ENCODE measurements at places on chromosomes 2 and 18. TPM values are rescaled to one million over a fixed set of nuclear protein-coding genes. Genes with fewer than 3 reads are reported as not detected.
A peak's percentile ranks its signal among the peaks of the same experiment; 100 is the strongest.

Gene SLC38A11
- total RNA-seq = 0.29 TPM

Gene CAPN14
- 0.26 TPM for total RNA-seq

Gene ERMN
- 0.37 TPM for total RNA-seq

Gene PASK
- 12.7 TPM for total RNA-seq

Gene CENPO
- 10.6 TPM for total RNA-seq

Gene ESCO1
- 14.3 TPM for total RNA-seq

Gene CCDC195
- not detected for total RNA-seq

Gene RSAD2
- 12.5 TPM for total RNA-seq

Gene SLC1A4
- 16.9 TPM for total RNA-seq

Gene TPGS2
- 92.3 TPM for total RNA-seq

Gene TXNDC2
- total RNA-seq = 0.09 TPM

Gene LYPD6B
- total RNA-seq = 0.79 TPM

Gene RIT2
- total RNA-seq = not detected

Gene COLEC11
- total RNA-seq = 1.4 TPM

Gene MEIS1
- total RNA-seq = 57.6 TPM

GRCh38 chr2:128784626-128785306 is 466.1 kb upstream of the HS6ST1 start:
- no peak for DNase-seq

GRCh38 chr18:11883153-11883552 is 25.0 kb downstream of the MPPE1 start:
- DNase-seq = no peak

- no peak for DNase-seq
Observed at GRCh38 chr2:104976603-104977120, 61.2 kb upstream of the MRPS9 start.

GRCh38 chr2:231467613-231468530 is 3.6 kb upstream of the NCL start:
- DNase-seq = no peak

DNA sequence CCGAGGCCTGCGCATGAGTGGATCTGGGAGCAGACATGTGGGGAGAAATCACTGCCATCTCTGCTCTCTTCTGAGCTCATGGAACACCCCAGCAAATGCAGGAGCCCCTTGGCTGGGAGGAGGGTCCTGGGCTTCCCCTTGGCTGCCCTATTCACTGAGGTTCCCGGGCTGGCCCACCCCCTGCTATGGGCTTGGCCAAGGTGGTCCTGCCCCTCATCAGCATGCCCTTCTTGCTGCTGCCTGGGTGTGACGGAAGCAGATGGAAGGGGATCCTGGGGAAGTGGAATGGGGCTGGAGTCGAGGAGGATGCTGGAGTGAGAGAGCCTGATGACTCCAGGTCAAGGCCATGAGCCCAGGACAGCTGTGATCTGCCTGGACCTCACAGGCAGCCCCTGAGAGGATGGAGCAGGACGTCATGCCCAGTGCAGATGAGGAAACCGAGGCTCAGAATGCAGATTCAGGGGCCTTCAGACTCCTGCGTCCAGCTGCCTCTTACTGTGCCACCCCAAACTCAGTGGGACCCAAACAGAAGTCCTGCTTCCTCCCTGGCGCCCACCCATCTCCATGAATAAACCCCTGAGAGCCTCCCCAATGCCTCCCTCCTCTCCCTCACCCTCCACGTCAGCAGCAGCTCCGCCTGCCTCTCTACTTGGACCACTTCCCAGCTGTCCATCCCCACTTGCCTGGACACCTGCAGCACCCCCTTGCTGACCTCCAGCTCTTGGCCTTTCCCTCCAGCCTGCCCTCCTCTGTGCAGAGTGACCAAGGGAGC is 4.0 kb downstream of the SNED1 start:
- DNase-seq = no peak

GRCh38 chr2:219041252-219041651 is at the start of gene CFAP65:
Gene CFAP65, minus strand, starts transcription at chr2:219041516. Its CDS starts 2,468 bp downstream, at chr2:219039048.
- no peak for DNase-seq

DNA sequence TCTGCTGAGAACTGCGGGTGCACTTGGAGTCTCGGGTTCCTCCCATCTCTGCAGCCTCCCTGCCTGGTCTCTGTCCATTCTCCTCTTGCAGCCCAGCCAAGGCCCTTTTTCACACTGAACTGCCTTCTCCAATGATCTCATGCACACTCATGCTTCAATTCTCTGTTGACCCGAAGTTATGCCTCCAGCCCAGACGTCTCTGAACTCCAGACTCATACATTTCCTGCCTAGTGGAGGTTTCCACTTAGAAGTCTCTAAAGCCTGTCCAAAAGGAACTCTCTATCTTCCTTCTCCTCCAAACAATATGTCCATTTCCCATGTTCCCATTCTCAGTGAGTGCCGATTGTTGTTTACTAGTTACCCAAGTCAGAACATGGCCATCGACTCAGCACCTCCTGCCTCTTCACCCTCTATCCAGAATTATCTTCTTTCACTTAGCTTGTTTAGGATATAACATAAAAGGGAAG is 155.2 kb downstream of the IRS1 start:
- no peak for DNase-seq

- DNase-seq = peak; percentile 43
Observed at GRCh38 chr2:98039085-98039756, 43.5 kb upstream of the TMEM131 start.

GRCh38 chr18:48835745-48836170 is 115.0 kb downstream of the SMAD7 start:
- DNase-seq = no peak

- DNase-seq = no peak
Observed at GRCh38 chr2:121529439-121530211, 1.1 kb upstream of the RNU4ATAC start.

DNA sequence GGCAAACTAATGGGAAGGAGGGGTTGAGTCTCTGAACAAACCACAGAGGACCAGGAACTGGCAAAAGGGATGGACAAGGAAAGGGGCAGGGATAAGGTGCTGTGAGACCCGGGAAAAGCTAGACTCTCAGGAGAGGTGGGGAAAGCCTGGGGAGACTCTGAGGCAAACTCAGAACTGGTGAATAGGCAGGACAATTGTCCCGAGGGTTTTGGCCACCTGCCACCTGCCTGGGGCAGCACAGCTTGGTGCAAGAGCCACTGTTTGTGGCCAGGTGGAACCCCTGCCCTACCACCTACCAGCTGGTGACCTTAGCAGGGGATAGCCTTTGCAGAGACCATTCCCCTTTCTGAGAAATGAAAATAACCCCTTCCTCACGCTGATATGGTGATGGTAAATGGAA is 129.4 kb upstream of the ASB18 start:
- DNase-seq = no peak

GRCh38 chr2:210198326-210198725 is 26.9 kb downstream of the ACADL start:
- DNase-seq = no peak

GRCh38 chr18:4755848-4756247 is 300.7 kb upstream of the DLGAP1 start:
- DNase-seq = no peak

DNA sequence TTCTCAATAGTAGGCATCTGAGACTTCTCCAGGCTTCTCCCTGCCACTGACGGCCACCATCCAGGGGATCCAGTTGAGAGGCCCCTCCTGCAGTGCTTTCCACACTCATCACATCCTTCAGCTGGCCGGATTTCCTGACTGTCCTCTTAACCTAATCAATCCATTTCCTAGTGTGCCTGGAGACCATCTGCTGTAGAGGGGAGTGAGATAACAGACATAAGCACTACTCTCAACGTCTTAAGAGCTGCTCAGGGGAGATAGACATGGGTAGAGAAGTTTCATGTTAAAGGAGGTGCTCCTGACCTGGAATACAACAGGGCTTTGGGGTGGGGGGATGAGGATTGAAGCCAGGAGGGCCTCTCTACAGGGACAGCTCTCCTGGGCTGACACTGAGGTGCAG is 14.2 kb downstream of the SPR start:
- no peak for DNase-seq

DNA sequence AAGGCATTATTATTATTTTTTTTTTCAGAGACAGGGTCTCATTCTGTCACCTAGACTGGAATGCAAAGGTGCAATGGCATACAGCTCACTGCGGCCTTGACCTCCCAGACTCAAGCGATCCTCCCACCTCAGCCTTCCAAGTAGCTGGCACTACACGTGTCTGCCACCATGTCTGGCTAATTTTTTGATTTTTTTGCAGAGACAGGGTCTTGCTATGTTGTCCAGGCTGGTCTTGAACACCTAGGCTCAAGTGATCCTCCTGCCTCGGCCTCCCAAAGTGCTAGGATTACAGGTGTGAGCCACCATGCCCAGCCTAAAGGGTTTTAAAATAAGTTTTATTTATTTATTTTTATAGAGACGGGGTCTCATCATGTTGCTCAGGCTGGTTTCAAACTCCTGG is 45.3 kb upstream of the AP1S3 start:
- DNase-seq = no peak

- DNase-seq = no peak
Observed at GRCh38 chr18:37322492-37323035, 243.0 kb downstream of the CELF4 start.

- no peak for DNase-seq
Observed at GRCh38 chr2:237488901-237489860, 2.1 kb downstream of the MLPH start.

DNA sequence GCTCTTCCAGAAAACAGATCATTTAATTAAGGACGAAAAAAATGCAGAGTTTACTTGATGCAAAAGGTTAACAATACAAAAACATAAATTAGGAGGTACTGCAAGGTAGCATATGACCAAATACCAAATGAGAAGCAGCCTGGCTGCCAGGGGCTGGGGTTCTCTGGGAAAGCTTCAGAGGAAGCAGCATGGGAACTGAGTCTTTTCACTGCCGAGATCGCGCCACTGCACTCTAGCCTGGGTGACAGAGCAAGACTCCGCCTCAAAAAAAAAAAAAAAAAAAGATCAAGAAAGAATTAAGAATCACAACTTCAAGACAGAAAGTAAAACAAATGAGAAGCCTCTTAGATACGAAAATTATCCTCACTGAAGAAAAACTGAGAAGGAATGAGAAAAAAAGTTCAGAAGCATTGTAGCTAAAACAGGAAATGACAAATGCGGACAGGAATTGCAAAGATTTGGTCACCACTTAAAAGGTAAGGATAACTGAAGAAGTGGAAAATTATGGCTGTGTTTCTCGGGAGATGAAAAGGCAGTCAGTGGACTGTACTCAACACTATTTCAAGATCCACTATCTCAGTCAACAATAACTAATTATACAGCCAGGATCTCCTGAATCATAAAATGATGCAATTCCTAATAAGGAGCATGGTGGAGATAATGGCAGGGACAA is 4.3 kb downstream of the SEPTIN10 start:
- no peak for DNase-seq

DNA sequence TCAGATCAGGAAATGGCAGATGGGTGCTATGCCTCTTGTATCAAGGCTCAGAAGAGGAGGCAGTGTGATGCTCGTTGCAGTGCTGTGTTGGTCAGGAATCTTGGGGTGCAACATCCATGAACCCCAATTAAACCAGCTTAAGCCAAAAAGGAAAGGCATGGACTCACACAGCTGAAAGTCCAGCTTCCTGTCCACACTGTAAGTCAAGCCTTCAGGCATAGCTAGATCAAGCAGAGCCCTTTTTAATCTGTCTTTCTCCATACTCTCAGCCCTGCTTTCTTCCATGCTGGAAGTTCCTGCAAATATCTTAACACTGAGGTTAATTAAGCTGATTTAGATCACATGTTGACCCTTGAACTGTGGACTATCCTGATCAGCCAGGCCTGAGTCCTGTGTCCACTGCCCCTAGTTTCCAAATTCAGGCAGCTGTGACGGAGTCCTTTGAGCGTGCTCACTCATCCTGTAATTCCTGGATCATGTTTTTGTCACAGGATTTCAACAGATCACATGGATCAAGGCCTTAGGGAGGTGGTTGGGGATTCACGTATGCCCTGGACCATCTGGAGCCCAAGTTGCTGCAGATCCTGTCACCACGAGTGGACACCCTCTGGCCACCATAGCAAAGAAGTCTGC is 4.5 kb upstream of the C2orf74 start:
- DNase-seq = no peak

DNA sequence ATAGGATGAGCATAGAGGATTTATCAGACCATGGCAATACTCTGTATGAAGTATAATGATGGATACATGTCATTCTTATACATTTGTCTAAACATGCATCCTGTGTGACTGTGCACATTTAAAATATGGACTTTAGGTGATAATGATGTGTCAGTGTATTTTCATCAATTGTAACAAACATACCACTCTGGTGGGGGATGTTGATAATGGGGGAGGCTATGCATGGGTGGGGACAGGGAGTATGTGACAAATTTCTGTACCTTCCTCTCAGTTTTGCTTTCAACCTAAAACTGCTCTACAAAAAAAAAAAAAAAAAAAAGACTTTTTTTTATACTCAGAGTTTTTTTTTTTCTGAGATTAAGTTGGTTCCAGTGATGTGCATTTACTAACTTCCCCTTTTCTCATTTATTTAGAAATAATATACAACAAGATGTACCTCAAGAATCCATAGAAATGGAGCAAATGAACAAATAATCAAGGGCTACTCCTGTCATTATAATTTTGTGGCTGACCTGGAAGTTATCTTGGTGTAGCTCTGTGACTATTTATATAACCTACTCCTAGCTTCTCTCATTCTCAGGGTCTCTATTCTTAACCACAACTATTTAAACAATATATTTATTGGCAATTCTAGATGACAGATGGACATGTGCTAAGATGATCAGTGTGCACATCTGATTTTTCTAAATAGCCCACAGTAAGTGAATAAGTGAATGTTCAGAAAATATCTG is 108.9 kb upstream of the ITGA4 start:
- no peak for DNase-seq

GRCh38 chr2:233977296-233977837 is 60.2 kb downstream of the TRPM8 start:
- no peak for DNase-seq

DNA sequence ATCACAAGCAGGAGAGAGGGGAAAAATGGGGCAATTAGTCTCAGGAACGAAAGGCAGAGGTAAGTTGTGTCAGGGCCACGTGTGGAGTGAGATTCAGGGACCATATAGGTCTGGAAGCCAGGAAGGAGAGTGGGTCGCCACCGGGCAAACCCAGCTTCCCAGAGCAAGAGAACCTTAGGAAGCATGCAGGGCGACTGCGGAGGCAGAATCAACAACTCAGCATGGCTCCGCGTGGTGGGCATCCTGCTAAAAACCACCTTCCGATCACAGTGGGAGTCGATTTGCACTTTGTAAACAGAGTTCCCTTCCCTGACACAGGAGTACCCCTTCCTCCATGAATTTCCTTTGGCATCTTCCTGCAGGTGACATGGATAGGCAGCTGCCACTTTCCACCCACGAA is 114.6 kb downstream of the TTC32 start:
- no peak for DNase-seq

- no peak for DNase-seq
Observed at GRCh38 chr2:28622101-28622499, 126.2 kb downstream of the PLB1 start.

DNA sequence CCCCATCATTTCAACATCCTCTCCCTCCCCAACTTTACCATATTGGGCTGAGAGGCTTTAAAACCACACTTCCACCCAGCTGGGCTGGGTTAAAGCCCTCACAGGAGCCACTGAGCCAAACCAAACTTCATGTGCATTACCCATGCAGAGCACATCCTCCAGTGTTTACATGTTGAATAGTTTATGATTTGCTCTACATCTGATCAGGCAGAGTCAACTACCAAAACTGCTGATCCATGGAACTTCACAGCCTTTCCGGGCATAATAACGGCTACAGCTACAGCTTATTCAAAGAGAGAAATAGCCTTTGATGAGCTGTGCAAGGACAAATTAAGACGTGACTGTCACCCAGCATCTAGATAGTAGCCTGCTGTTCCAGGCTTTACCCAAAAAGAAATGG is 39.0 kb downstream of the MAIP1 start:
- no peak for DNase-seq
